RPMI7951 (cell line): ENCODE measurements at places on chromosomes 6 and 20. TPM values are rescaled to one million over a fixed set of nuclear protein-coding genes. Genes with fewer than 3 reads are reported as not detected.
A peak's percentile ranks its signal among the peaks of the same experiment; 100 is the strongest.

DNA sequence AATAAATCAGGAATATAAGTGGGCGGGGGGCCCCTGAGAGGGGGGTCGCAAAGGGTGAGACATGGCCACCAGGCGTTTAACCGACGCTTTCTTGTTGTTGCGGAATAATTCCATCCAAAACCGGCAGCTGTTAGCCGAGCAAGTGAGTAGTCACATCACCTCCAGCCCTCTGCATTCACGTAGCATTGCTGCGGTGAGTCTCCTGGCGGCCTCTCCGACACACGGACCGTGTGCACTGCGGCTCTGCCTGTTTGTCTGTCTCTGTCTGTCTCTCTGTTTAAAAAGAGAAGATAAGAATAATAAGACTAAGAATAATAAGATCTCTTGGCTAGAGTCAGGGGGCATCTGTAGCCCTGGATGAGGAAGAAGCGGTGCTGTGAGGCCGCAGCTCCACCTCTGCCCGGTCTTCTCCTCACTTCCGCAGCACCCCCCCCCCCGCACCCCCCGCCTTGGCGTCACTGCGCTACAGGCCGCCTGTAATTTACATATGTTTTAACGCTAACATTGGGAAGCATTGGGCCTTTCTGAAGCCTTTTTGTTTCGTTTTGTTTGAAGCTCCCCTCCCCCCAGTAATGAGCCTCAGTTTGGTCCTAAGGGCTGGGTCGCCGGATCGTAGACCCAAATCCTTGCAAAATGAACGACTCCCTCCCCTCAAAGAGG is 993 bp downstream of the STX16 start:
- peak; percentile 89 for DNase-seq

- DNase-seq, result no peak
Observed at GRCh38 chr6:10433322-10433721, 18.4 kb upstream of the TFAP2A start.

DNA sequence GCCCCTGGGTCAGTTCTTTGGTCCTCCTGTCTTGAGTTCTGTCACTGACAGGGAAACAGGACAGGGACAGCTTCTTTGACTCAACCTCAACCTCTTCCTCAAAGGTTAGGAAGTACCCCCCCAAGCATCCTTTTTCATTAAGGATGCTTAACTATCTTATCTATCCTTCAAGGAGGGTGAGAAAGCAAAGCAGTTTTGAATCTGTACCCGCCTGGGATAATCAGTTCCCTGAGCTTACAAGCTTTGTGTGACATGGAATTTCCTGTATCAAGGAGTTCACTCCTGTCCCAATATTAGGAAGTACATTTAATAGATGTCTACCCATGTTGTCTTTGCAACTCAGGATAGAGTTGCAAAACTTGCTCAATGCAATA is 31.1 kb upstream of the PIM1 start:
- DNase-seq, result no peak

- DNase-seq, result no peak
Observed at GRCh38 chr20:23003881-23004460, 31.1 kb upstream of the SSTR4 start.

The WFDC11 gene
- not detected in 2 replicates for total RNA-seq
